Activated naive CD4-positive, alpha-beta T cell treated with anti-CD3 and anti-CD28 coated beads for 36 hours (primary cell): ENCODE measurements at places on chromosomes 6 and 20. TPM values are rescaled to one million over a fixed set of nuclear protein-coding genes. Genes with fewer than 3 reads are reported as not detected.
A peak's percentile ranks its signal among the peaks of the same experiment; 100 is the strongest.

DNA sequence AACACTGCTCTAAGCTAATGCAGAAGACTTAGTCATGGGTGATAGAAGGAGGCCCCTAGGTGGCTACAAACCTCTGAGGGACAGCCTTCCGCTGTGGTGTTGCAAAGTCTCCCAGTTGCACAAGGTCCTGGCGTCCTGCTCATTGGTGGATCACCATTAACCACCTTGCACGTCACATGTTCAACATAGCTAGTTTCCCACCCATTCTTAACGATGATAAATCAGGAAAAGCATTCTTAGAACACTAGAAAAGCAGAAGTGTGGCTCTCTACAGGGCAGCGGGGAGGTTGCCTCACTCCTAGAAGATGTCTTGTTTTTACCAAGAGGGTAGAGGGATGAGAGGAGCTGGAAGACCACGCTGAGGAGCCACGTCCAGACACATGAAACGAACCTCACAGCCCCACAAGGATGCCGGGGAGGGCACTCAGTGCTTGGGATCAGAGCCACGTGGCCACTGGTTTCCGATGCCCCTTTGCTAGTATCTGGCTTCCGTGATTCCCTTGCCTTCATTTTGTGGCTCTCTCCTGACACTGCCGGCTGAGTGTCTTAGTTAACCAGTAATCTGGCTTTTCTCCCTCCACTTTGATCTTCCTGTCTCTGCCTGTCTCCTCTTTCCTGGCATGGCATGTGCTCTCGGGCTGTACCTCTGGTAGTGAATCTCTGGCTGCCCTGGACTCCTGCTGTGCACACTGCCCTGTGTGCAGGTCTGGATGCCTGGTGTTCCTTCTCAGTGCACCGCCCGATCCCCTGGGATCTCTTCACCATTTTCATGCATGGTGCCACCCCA is 91.4 kb upstream of the NEDD9 start:
- no peak for DNase-seq

DNA sequence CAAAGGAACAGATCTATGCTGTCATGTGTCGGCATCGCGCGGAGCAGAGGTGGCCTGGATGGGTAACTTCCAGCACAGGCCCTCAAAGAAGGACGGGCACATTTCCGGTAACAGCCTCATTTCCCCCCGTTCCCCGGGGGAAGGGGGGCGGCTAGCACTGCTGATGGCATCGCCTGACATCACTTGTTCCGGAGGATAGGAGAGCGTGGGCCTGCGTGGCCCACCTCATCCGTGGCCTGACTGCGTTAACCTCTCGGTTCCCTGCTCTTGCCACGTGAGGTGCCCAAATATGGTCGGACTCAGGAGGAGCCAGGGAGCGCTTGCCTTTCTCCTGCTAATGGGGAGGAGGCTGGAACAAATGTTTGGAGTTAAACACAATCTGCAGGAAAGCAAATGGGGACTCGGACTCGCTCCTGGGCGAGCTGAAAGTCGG is at the start of gene AKAP12:
Gene AKAP12 (plus strand): TSS at position 365 of the 433 bp plus-strand sequence. CDS start 596 bp downstream, outside the sequence.
- no peak for DNase-seq

GRCh38 chr20:10177326-10177725 is 41.3 kb upstream of the SNAP25 start:
- DNase-seq, result no peak

GRCh38 chr6:34146801-34147592 is 1.1 kb upstream of the GRM4 start:
- DNase-seq, result no peak

- DNase-seq, result no peak
These were observed 25.8 kb upstream of the KCNK5 start for GRCh38 chr6:39254999-39255535.

DNA sequence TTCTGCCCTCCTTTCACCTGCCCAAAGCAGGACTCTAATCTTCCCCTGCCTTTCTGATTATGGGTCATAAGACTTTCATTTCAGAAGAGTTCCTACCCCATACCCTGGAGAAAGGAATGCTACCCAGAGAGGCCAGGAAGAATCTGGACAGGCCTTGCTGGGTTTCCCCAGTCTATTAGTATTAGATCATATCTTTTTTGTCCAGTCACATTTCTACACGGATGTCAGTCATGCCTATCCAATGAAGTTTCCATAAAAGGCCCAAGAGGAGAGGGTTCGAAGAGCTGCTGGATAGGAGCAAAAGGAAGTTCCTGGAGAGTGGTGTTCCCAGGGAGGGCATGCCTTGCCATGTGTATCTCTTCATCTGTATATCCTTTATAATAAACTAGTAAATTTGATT is 3.2 kb downstream of the POLH start:
- DNase-seq, result no peak

- peak; percentile 74 for DNase-seq
These were observed at the start of gene CD40 for GRCh38 chr20:46117704-46118467. CD40 (plus strand) TSS chr20:46118314; CDS start chr20:46118344, 30 bp downstream.

DNA sequence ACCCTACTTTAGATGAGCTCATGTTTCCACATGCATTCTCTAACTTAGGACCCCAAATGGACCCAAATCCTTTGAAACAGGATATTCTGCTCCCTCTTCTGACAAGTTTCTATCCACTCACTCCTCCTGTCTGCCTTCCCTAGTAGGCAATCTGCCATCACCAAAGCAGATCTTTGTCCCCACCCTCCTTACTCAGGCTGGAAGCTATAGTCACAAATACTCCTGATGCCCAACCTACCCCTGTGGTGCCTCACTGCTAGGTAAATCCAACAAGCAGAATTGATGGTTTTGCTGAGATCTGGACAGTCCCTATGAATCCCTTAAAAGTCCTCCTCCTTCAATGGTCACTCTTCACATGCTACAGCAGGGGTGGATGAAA is 21.7 kb downstream of the ELOVL5 start:
- DNase-seq, result no peak

DNA sequence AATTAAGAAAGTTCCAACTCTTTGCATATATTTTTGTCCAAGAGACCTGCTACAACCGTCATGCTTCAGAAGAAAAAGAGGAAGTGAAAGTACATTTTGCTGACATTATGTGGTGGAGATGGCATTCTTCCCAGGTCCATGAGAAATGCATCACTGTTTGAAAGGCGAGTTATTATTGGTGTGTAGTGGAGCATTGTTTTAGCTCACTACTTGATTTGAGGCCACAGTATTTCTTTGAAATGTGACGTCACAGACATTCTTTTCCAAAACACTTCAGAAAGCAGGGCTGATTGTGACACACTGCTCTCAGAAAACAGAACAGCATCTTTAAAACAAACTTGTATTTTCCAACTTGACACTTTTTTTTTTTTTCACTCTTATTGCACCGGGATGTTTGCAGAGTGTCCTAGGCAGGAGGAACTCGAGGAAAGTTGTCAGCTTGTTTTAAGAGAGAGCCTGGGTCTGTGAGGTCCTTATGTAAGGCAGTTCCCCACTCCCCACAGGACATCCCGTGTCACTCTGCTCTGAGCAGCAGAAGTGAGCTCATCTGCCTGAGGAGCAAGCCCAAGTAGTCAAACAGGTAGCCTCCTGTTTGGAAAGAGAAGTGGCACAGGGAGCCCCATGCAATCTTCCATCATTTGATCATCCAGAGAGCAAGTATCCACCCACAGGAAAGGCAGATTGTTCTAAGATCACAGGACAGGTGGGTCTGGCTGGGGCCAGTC is 1.1 kb downstream of the SPTLC3 start:
- peak; percentile 15 for DNase-seq

DNA sequence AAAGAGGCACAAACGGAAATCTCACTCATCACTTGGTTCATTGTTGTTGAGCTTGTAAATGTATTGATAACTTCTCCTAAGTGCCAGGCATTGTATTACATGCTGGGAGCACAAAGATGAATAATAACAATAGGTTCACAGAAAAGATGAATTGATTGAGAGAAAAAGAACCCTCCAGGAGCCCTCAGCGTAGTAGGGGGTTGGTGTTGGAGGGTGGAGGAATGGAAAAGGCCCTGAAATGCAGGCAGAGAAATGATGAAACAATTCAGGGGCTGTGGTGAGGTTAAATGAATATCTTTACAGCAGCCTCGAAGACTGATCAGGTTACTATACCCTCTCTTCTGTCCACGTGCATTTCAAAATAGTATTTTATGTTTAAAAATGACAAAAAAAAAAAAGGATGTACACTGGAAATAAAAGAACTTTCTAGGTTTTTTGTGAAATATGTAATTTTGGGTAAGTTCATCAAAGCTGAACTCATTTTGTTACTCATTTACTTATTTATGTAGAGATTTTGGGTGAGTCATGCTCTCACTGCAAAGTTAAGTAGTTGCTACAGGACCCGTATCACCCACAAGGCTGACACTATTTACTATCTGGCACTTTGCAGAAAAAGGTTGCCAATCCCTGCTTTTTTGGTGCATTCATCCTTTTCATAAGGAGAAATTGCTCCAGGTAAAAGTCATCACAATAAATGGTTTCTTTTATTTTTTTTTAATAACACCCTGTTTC is 277.3 kb downstream of the ZNF217 start:
- no peak for DNase-seq

DNA sequence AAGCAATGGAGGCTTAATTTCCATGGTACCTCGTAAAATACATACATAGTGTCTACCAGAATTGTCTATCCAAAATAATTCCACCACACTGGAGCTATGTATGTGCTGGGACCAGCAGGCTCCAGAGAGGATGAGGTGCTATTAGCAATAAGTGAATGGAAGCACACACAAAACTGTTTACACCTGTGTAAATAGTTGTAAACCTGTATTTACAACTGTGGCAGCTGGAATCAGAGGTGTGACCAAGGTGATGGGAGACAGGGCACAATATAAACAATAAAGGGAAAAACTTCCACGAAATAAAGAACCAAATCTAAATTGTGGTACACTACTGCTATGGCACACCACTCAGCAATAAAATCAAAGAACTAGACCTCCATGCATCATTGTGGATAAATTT is 14.4 kb downstream of the RARS2 start:
- DNase-seq, result no peak

DNA sequence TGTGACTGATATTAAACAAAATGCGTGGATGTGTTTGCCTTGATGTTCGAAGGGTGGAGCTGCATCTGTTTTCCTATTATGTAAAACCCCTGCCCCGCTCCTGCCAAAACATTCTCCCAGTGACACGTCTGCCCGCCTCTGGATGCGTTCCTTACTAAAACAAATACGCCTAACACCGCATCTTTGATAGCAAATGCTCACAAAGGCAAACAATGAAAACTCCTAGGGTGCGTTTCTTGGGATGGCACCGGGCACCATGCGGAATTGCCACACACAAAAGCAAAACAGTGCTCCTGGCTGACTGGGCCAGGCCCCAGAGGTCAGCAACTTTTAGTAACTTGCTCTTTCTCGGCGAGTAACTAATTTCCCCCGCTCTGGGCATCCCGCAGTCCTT is 9.0 kb upstream of the FOXC1 start:
- DNase-seq, result no peak

- no peak for DNase-seq
These were observed 26.5 kb upstream of the RNF24 start for GRCh38 chr20:4041748-4042411.

DNA sequence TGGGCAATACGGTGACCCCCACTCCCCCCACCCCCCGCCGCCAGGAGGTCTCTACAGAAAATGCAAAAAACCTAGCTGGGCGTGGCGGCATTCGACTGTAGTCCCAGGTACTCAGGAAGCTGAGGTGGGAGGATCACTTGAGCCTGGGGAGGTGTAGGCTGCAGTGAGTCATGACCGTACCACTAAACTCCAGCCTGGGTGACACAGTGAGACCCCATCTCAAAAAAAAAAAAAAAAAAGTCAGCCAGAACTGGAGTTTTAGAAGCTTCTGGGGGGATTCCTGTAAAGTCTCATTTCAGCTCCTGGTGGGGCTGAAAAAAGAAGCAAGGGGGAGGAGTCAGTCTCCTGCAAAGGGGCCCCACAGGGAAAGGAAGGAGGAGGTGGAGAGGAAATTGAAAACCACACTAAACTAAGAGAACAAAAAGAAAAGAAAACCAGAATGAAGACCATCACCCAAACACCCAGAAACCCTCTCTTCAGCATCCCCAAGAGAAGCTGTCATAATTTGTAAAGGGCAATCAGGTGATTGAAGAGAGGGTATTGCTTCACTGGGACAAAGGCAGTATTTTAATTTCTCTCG is 50.4 kb downstream of the NOL4L start:
- DNase-seq, result peak; percentile 73

DNA sequence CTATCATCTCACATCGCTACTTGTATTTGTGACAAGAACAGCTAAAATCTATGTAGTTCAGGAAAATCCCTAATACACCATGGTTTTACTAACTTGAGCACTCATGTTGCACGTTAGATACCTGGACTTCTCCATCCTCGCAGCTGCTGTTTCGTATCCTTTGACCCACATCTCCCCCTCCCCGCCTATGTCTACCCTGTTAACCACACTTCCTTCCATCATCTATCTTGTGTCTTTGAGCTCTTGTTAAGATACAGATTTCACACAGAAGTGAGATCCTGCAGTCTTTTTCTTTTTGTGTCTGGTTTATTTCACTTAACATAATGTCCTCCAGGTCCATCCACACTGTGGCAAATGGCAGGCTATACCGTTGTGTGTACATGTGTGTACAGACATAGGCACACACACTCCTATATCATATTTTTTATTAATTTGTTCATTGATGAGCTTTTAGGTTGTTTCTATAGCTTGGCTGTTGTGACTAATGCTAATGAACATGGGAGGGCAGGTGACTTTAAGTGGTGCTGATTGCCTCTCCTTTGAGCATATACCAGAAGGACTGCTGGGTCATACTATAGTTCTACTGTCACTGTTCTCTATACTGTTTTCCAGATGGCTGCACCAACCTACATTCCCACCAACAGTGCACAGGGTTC is 117.8 kb downstream of the WDR27 start:
- no peak for DNase-seq

DNA sequence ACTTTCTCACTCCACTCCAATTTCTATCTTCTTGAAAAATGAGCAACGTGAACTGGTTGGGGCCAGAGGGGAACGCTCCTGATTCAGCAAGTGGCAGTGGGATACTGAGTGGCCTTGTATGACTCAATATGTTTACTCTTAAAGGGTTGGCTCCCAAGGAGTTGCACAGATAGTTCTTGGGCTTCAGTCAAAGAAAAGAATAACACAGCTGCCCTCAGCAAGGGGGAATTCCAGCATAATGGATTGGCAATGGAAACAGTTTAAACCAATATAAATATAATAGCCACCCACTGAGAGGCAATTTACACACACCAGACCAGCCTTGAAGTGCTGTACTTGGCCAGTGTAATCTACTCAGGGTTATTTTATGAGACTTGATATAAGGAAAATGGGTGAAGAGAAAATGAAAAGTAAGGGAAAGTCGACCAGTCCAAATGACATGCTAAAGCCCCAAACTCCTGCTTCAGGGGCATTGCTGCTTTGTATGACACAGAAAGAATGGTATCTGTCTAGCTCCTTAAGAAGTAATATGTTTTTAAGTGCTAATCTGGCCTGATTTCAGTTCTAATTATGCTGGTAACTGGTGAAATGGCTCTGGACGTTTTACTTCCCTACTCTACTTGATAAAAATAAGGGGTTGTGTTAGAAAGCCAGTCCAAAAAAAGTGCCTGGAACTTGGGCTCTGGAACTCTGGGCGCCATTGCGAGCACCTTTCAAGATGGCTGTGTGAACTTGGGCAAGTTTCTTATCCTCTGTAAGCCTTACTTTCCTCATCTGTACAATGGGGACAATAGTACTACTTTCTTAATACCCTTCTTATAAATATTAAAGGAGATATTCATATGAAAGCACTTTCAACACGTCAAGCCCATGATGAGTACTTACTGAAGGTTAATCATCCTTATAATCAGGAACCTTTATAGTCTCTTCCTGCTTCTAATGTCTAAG is 712.9 kb upstream of the MAP3K7 start:
- no peak for DNase-seq

ANGPT4 gene
- not detected for total RNA-seq

FRS3 gene
- 4.2 TPM for total RNA-seq

THBD gene
- total RNA-seq, result not detected

ESR1 gene
- 0.54 TPM for total RNA-seq

RAET1L gene
- total RNA-seq, result not detected

MUC21 gene
- not detected for total RNA-seq

ECT2L gene
- not detected for total RNA-seq

TP53TG5 gene
- 1.0 TPM for total RNA-seq

PLEKHG1 gene
- total RNA-seq, result 11.1 TPM
